ENCODE measurements at places on chromosomes 7 and 10. TPM values are rescaled to one million over a fixed set of nuclear protein-coding genes. Genes with fewer than 3 reads are reported as not detected.
A peak's percentile ranks its signal among the peaks of the same experiment; 100 is the strongest.

- no peak for DNase-seq
- peaks cover 5% of the 10 kb centered on the region for H3K27me3 ChIP-seq
- H3K4me1 ChIP-seq = peaks cover 57% of the 10 kb centered on the region
- peak overlapping the region; percentile 80 for H3K27ac ChIP-seq
Measured at GRCh38 chr7:44881066-44881600, 4.2 kb downstream of the PURB start.

DNA sequence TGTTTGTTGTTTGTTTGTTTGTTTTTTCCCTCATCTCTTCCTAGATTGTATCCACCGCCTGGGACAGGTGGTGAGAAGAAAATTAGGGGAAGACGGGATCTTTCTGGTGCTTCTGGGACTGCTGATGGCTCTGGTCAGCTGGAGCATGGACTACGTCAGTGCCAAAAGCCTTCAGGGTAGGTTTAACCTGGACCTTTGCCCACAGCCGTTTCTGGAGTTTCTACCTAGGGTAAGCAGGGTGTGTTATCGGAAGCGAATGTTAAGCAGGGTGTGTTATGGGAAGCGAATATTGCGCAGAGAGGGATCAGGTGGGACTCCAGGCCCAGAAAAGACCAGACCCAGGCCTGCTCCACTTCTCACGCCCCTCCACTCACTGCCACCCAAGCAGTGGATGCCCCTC lies 4.7 kb downstream of the CLCN1 start:
- H3K27me3 ChIP-seq = peaks cover 16% of the 10 kb centered on the region
- no peak overlapping the region for H3K27ac ChIP-seq
- peaks cover 14% of the 10 kb centered on the region for H3K4me1 ChIP-seq
- no peak overlapping the region for H3K4me3 ChIP-seq
- no peak for DNase-seq
- H3K36me3 ChIP-seq = no peaks in the 10 kb centered on the region

DNA sequence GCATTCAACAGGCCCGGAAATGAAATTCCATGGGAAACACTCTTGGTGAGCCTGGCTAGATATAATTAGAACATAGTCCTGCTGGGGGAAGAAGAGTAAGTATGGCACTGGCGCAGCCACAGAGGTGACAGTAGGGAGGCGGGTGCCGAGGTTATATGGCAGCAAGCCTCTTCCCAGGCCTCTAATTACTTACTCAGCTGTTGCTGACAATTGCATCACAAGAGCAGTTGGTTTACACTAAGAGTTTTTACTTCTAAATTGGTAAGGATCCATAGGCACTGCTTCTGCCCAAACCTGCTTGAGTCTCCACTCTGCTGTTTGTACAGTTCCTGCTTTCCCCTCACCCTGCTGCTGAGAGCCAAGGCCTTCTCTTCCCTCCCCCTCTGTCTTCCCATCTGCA lies 93.3 kb upstream of the DUSP5 start:
- H3K27me3 ChIP-seq = no peaks in the 10 kb centered on the region
- peaks cover 68% of the 10 kb centered on the region for H3K4me1 ChIP-seq
- no peak overlapping the region for H3K27ac ChIP-seq
- no peak for DNase-seq
- no peaks in the 10 kb centered on the region for H3K36me3 ChIP-seq

Gene TRPV5
- total RNA-seq = not detected

Gene CALML3
- not detected for total RNA-seq
